ENCODE measurements at places on chromosomes 11 and 22.

GRCh38 chr11:17839450-17839849 is 104.9 kb downstream of the KCNC1 start:
- no peak for DNase-seq

DNA sequence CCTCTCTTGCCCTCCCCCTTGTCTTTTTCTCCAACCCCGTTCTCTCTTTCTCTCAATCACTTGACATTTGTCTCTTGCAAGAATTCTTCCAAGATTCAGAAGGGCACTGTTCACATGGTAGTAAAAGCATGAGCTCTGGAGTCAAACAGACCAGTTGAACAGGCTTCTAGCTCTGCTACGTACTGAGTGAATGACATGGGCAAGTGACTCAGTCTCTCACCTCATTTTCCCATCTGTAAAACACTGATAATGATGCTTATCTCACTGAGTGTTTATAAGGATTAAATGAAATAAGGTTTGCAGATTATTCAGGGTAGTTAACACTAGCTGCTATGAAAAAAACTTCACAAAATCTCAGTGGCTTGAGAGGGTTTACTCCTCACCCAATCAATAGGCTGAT is 5.9 kb upstream of the IL10RA start:
- DNase-seq: no peak

DNA sequence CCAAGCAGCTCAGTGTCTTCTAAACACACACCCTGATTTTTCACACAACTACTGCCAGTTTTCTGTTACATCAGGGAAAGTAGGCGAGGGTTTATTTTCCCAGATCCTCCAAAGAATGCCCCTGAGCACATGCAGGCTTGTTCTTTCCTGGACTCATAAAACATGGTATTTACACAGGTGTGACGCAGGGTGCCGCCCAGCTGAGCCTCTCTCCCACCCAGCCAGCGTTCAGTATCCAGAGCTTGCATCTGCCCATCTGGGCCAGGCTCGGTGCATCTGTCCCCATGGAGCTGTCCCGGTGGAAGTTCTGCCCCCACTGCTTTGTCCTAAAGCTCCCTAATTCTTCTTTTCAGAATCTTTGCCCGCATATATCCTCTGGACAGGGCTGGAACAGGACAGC is 44.8 kb upstream of the ISX start:
- DNase-seq: no peak

DNA sequence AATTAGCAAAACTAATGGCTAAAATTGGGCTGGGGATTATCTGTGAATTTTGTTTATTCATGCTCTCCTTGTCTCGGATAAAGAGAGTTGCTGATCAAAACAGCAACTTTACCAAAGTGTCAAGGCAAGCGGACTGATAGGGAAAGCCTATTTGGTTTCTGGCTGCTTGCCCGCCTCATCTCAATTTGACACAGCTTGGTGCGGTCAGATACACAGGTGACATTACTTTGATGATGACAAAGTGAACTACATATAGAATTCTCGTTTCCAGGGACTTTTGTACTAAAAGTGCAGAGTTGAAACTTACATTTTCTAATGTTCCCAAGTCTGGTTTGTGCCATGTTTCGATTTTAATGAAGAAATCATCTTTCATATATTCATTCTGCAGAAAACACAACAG is 22.8 kb downstream of the PITPNB start:
- no peak for DNase-seq

- no peak for DNase-seq
Measured at GRCh38 chr11:6653097-6653496, 2.5 kb downstream of the DCHS1 start.

DNA sequence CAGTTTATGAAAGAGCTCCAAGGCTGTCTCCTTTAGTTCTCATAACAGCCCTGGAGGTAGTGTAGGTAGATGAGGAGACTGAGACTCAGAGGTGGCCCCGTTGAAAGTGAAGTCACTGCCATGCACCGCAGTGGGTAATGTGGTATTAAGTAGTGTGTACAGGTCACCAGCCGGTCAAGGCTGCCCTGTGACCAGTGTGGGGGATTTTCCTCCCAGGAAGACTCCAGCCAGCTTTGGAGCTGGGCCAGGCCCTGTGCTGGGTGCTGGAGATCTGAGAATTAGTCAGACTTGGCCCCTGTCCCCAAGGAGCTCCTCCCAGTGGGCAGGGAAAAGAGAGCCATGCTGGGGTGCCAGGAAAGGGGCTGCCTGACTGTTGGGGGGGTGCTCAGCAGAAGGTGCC is 5.3 kb downstream of the OMP start:
- DNase-seq: peak; percentile 67

DNA sequence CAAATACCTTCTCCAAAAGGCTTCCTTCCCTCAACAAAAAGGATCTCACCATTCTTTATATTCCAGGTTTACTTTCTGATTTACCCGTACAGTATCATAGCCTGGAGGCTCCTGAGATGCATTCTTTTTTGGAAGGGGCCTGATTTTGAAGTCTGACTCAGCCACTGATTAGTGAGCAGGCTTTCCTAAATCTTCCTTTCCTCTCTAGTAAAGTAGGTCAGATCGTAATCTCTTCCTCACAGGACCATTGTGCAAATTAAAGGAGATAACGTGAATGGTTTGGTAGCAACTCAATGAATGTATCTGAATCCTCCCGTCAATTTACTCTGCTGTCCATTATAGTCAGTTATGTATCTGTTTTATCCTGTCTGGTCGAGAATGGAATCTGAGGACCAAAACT is 227.7 kb upstream of the ANO5 start:
- no peak for DNase-seq

DNA sequence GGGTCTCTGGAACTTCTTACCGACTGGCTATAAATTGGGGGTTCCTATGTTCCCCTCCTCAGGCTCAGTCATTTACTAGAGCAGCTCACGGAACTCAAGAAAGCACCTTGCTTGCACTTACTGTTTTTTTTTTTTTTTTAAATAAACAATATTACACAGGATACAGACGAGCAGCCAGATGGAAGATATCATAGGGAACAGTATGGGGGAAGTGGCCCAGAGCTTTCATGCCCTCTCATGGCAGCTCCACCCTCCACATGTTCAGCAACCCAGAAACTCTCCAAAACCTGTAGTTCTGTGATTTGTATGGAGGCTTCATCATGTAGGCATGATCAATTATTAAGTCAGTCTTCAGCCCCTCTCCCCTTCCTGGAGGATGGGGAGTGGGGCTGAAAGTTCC is 7.5 kb downstream of the UVRAG start:
- no peak for DNase-seq

GRCh38 chr11:61158691-61159381 is 2.4 kb downstream of the VPS37C start:
- DNase-seq: no peak

DNA sequence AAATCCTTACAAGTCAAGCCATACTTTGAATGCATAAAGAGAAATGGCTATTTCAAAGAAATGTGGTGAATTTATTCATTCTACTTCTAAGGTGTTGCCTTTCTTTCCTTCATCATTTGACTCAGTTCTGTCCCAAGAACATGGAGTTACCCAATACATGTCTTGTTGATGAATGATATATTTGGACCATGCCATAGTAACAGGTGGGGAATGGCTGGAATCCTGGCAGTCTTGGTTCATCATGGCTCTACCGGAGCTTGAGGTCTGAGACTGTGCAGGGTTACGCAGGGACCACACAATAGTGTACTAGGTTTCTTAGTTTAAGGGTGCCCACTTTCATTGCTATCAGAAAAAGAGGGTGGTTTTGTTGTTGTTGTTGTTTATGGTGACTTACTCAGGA is 40.3 kb upstream of the MPEG1 start:
- DNase-seq: no peak

DNA sequence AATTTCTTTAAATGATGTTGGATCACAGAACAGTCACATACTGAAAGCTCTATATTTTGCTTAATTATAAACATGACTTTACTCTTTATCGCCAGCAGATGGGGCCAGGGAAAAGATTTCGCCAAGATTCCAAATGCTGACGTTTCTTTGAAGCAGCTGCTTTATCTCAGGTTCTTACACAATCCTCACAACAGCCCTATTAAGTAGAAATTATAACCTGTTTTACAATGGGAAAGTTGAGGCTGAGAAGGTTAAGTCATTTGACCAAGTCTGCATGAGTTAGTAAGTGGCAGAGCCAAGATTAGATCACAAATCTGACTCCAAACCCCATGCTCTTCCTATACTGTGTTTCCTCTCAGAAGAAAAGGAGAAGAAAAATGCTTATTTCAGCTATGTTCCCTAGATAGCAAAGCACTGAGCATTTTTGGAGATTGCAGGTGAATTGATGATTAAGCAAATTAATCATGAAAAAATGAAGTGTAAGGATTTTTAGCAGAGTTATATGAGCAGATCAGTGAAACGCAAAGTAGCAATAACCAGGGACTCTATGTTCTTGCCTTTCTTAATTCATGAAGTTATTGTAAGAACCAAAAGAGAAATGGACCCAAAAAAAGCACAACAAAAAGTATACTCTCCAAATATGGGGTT is 79.0 kb downstream of the AASDHPPT start:
- peak; percentile 35 for DNase-seq

- no peak for DNase-seq
Measured at GRCh38 chr11:312092-312816, 1.6 kb upstream of the IFITM1 start.

GRCh38 chr11:112265659-112266409 is 5.2 kb upstream of the PLET1 start:
- DNase-seq: no peak

DNA sequence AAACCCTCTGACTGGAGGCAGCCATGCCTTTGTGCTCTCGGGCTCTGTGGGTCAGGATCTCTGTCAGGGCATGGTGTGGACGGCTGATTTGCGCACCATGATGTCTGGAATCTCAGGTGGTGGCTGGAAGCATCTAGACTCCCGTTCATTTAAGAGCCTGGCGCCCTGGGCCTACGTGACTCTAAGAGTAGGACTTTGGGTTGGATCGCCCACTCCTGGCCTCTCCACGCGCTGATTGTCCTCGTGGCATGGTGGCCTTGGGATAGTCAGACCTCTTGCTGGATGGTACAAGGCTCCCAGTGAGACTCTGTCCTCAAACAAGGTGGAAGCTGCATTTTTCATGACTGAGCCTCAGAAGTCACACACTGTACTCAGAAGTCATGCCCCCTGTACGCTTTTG is 224.3 kb downstream of the TBC1D22A start:
- no peak for DNase-seq

DNA sequence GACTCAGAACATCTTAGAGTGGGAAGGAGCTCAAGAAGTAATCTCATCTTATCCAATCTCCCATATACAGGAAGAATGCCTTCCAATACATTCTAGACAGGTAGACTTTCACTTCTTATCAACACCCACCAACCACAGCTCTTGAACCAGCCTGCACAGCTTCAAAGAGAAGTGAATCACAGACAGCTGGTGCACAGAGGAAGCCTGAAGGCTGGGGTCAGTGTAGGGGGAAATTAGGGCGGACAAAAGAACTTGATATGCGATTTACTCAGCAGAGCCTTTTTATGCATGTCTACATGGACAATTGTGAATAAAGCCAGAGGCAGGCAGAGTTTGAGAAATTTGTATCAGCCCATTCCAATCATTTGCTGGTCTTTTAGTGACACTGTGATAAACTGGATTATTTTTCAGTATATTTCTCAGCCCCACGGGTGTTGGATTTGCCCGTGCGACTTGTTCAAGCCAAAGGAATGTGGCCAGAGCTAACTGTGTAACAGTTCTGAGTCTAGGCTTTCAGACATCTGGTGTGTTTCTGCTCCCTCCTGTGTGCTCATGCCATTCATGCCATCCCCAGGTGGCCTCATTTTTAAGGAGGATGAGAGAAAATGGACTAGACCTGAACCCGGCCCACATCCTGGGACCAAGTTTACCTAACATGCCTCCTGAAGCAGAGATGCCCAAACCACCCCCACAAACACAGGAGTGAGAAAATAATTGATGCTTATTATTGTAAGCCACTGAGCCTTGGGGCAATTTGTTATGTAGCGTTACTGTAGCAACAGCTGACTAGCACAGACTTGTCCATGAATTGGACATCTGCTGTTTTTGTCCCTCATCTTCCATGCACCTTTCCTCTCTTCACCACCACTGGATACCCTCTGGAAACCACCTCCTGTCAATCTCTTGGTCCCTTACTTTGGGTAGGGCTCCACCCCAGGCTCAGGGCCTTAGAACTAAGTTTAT is 137.5 kb upstream of the HSD17B12 start:
- DNase-seq: no peak

DNA sequence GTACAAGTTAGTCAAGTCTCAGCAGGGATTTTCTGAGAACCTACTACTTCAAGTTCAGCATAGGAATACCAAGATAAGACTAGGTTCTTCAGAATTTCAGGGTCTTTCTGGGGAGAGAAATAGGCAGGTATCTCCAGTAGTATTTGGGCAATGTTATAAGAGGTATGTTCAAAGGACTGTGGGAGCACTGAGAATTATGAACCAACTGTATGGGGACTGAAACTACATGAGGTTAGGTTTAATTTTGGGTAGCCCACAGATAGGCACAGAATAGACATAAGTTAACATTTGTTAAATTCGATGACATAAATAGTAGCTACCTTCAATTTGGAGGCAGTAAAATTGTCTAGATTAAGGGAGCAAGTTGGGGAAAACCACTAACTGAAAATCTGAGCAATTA is 9.2 kb upstream of the GAB2 start:
- DNase-seq: no peak

GRCh38 chr11:134142536-134142935 is 73.7 kb downstream of the JAM3 start:
- DNase-seq: no peak

- peak; percentile 39 for DNase-seq
Measured at GRCh38 chr22:24592851-24593558, at the start of gene LRRC75B. Gene LRRC75B, minus strand, starts transcription at chr22:24593073. Its CDS starts 34 bp downstream, at chr22:24593039.

DNA sequence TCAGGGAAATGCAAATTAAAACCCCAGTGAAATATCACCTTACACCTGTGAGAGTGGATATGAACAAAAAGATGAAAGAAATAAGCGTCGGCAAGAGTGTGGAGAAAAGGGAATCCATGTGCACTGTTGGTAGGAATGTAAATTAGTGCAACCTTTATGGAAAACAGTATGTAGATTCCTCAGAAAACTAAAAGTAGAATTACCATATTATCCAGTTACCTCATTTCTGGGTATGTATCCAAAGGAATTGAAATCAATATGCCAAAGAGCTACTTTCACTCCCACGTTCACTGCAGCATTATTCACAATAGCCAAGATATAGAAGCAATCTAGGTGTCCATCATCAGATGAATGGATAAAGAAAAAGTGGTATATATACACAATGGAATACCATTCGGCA is 246.0 kb upstream of the ARHGAP20 start:
- no peak for DNase-seq

- peak; percentile 90 for DNase-seq
Measured at GRCh38 chr11:75771646-75772410, 3.2 kb downstream of the DGAT2 start.

- no peak for DNase-seq
Measured at GRCh38 chr11:2781408-2782274, 81.8 kb upstream of the KCNQ1OT1 start.

DNA sequence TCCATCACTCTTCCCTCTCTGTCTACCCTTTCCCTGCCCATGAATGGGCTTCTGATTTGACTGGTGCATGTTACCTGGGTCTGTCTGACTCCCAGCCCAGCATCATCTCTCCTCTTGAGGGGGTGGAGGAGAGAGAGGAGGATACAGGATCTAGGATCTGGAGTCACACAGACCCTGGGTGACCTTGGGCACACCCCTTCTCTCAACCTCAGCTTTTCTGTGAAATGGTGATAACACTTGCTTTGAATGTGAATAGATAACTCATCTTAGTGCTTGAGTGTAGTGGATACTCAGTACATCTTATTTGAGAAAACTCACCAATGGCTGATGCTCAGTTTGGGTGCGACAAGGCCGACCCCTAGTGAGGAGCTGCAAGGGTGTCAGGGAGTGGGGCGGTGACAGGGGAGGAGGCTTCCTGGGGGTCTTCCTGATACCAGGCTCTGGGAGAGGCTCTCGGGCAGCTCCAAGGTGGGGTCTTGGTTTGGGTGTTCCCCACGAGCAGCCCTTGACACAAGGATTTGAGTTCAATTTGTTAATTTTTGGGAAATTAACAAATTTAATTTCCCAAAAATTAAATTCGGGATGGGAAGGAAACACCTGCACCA is 9.0 kb downstream of the INCENP start:
- no peak for DNase-seq

All from HS-5 (cell line).